ENCODE measurements at places on chromosomes 6 and 20.

GRCh38 chr6:81451787-81452186 lies 300.7 kb downstream of the TENT5A start:
- DNase-seq, result no peak

- DNase-seq, result no peak
Measured at GRCh38 chr6:142045380-142046278, 87.1 kb upstream of the GJE1 start.

DNA sequence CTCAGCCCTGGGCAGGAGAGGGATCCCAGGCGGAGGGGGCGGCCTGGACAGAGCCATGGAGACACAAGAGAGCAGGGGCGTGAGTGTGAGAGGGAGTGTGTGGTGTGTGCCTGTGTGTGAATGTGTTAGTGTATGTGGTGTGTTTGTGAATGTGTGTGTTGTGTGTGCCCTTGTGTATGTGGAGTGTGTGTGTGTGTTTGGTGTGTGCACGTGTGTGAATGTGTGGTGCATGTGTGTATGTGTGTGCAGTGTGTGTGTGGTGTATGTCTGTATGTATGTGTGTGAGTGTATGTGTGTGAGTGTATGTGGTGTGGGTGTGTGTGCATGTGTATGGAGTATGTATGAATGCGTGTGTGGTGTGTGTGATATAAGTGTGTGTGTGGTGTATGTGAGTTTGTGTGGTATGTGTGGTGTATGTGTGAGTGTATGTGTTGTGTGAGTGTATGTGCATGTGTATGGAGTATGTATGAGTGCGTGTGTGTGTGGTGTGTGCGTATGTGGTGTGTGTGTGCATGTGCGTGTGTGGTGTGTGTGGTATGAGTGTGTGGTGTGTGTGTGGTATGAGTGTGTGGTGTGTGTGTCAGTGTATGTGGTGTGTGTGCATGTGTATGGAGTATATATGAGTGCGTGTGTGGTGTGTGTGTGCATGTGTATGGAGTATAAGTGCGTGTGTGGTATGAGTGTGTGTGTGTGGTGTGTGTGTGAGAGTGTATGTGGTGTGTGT lies 175.2 kb upstream of the AFDN start:
- DNase-seq, result no peak

GRCh38 chr6:83413068-83413467 lies 17.8 kb downstream of the ME1 start:
- DNase-seq, result no peak

GRCh38 chr6:105359419-105360370 lies 43.2 kb downstream of the PREP start:
- no peak for DNase-seq

GRCh38 chr6:122736163-122736562 lies 43.4 kb upstream of the FABP7 start:
- peak; percentile 19 for DNase-seq

DNA sequence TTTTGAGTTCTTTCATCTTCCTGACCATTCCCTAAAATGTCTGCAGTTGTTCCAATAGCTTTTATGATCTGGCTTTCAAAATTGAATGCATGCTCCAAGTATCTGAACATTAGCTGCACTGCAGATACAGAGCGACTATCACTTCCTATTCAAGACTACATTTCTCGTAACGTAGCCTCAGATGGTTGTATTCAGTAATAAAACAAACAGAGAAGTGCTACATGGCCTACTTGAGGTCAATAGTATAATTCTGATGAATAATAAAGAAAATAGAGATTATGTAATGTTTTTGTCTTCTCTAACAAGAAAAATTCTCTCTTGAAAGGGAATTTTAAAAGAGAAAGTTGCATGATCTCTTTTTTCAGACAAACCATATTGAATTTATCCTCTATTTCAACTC lies 333.9 kb upstream of the IRAK1BP1 start:
- DNase-seq, result no peak

- no peak for DNase-seq
Measured at GRCh38 chr20:36491901-36492617, 49.3 kb upstream of the MYL9 start.

- no peak for DNase-seq
Measured at GRCh38 chr6:44304282-44305199, 8.6 kb downstream of the AARS2 start.

DNA sequence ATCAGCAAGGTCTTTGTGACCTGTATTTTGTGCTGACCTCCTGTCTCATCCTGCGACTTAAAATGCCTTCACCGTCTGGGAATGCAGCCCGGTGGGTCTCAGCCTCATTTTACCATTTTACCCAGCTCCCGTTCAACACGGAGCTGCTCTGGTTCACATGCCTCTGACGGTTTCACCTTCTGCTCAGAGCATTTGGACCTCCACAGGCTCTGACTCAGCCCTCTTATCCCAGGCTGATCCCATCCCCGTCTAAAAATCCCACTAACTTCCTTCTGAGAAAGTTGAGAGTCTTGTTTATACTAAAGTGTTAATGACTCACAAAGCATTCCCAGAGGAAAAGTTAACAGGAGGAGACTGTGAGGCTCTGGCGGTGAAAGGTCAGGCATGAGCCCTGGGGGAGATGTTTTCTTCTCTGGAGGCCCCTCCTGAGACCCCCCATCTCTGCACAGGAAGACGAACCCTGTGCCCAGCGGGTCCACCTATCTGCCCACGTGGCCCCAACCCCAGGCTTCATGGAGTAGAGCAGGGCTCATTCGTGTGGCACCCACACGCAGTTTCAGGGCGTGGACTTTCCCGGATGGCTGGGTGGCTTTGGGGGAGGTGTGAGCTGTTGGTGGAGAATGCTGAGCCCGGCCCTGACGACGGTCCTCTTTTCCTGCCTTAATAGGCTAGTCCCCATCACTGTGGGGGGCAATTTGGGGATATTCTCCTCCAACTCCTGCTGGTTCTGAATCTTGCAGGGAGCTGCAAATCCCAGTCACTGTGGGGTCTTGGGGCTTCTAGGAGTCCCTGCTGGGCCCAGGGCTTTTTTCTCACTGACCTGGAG lies 3.3 kb upstream of the BIRC7 start:
- DNase-seq, result no peak

DNA sequence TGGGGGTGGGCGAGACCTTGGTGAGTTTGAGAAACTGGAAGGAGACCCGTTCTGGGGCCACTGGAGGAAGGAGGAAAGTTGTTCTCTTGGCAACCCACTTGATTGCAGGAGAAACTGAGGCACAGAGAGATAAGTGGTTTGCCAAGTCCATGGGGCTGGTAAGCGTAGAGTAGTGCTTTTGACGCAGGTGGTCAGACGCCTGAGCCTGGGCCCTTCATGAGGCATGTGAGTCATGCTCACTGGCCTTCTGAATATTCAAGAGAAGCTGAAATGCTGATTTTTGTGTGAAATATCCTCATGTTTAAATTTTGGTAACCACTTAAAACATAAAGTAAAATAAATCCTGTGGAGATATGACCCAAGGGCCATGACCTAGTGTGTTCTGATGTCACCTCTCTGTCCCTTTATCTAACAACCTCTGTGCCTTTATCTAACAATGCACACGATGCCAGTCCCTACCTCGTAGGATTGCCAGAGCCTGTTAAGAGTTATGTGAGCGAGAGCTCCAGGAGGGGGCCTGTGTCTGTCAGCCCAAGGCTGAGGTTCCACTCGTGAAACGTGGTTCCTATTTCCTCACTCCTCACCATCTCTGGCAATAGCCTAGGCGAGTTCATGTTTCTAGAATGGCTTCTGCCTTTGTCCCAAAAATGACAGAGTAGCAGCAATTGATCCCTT lies 32.8 kb upstream of the PMEPA1 start:
- DNase-seq, result no peak

GRCh38 chr6:42113936-42114636 lies 28.3 kb downstream of the C6orf132 start:
- DNase-seq, result no peak

DNA sequence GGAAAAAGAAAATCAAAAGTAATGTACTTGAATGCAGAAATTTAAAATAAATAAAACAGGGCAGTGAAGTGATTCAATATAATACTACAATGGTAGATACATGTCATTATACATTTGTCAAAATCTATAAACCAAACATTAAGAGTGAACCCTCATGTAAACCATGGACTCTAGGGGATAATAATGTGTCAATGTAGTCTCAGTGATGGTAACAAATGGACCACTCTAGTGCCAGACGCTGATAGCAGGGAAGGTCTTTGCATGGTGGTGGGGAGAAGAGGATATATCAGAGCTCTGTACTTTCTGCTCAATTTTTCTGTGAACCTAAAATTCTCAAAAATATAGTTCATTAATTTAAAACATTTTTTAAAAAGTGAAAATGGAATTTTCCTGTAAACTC lies 19.8 kb upstream of the STXBP5 start:
- DNase-seq, result no peak

GRCh38 chr20:64139199-64140060 lies 24.8 kb upstream of the MYT1 start:
- DNase-seq, result no peak

- DNase-seq, result no peak
Measured at GRCh38 chr6:48080227-48081009, 30.6 kb downstream of the PTCHD4 start.

DNA sequence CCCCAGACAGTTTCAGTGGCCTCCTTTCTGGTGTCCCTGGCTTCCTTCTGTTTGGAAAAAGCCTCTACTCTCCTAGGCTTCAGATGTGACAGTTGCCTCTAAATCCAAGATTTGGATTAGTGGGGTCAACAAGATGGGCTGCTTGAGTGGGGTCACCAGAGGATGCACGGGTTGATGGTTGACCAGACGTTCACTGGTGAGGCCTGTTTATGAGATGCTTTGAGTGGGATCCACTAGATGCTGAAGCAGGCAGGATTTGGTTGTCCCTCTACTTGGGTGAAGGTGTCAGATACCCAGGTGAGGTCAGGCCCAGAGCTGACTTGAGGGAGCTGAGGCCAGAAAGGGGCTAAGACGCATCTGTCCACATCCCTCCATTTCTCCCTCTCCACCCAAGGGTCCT lies 8.1 kb upstream of the DLGAP4 start:
- DNase-seq, result no peak

DNA sequence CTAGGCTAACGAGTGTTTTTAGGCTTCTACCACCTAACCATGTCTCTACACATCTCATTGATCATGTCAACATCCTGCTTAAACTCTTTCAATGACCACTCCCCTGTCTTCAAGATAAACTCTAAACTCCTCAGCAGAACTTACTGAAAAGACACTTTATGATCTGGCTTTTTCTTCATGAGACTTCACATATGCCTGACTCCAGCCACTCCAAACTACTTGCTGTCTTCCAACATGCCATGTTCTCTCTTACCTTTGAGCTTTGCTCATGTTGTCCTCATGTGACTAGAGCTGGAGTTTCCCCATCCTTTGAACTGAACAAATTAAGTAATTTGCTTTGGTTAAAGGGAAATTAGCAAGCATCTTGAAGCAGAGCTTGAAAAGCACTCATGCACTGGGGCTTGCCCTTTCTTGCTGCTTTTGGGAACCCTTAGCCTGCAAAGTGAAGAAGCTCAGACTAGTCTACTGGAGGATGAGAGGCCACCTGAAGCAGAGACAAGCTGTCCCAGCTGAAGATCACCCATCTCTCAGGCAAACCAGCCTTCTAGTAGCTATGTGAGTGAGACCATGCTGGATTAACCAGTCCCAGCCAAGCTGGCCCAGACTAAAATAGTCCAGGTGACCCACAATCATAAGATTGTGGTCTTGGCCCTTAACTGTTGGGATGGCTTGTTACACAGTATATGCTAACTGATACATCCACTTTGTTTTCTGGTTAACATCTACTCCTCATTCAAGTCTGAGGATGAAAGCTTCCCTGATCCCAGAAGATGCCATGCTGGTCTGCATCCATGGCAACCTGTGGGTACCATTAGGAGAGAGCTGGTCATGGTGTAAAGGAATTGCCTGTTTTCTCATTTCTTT lies 235.8 kb downstream of the GMPR start:
- no peak for DNase-seq

- no peak for DNase-seq
Measured at GRCh38 chr6:109896341-109896740, 81.8 kb upstream of the GPR6 start.

- no peak for DNase-seq
Measured at GRCh38 chr20:39516964-39517363, 554.8 kb downstream of the DHX35 start.

DNA sequence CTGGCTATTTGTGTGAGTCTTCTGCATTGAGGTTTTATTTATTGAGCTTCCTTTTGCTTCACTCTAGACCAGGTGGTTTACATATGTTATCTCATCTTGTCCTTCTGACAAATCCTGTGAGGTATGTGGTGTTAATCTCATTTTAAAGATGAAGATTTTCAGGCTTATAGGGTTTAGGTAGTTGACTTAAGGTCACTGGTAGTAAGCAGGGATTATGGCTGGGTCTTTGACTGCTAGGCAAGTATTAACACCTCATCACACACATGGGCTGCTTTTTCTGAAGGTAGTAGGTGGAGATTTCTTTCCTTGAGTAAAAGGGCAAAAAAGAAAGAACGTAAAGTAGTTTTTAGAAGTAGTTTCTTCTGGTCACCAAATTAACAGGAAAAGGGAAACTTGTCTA lies 72.6 kb downstream of the CDKAL1 start:
- DNase-seq, result no peak

DNA sequence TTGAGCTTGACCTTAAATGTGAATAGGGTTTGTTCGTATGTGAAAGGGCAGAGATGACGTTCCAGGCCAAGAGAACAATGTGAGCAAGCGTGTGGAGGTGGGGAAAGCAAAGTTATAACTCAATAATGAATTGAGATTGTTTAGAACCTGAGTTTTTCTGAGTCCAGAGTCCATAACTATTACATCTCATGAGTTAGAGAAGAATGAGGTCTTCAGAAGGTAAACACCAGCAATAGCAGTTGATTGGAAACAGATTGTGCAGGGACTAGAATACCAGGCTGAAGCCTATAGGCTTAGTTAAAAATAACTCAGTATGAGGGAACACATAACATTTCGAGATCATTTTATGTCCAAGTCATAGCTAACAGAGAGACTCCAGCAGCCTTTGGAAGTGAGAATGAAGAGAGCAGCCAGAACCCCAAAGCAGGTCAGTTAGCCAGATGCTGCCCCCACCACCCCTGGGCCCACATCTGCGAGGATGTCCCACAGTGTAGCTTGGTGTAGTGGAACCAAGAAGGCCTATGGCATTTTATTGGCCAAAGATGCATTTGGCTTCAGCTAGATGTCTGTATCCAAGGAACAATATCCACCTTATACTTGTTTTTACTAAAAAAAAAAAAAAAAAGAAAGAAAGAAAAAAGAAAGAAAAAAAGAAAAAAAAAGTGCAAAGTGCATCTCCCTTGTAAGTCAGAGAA lies 121.7 kb downstream of the TNFRSF21 start:
- DNase-seq, result no peak

GRCh38 chr20:10463622-10464021 lies 28.5 kb downstream of the SLX4IP start:
- DNase-seq, result no peak

GRCh38 chr6:119333707-119334295 lies 15.8 kb downstream of the MAN1A1 start:
- DNase-seq, result no peak

DNA sequence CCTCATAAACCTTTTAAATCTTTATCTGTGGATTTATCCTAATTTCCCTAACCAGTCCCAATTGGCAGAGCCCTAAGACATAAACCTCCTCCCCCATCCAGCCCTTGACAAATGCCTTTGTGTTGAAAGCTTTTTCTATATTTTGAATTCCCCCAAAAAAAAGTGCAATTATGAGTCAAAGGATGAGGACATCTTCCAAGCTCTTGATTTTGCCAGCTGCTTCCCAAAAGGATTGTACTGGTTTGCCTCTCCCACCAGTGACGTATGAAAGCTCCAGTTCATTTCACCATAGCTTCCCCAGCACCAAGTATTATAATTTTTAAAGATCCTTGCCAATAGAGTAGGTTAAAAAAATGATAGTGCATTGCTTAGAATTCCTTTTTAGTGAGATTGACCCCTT lies 38.9 kb downstream of the SIRPA start:
- no peak for DNase-seq

Measured in muscle of arm (tissue), 14 donors.